ENCODE measurements at places on chromosomes 2 and 18. TPM values are rescaled to one million over a fixed set of nuclear protein-coding genes. Genes with fewer than 3 reads are reported as not detected.

The PUS10 gene
- 5.1 TPM for total RNA-seq

The WNT6 gene
- total RNA-seq: not detected

The CDH2 gene
- total RNA-seq: not detected

The BAZ2B gene
- 17.0 TPM for total RNA-seq

The LYPD1 gene
- total RNA-seq: not detected

The METTL4 gene
- total RNA-seq: 31.2 TPM

The DLX1 gene
- not detected for total RNA-seq
